ENCODE measurements at places on chromosomes 3 and 15.

GRCh38 chr3:113261626-113262303 lies 50.4 kb downstream of the BOC start:
- no peak for DNase-seq

DNA sequence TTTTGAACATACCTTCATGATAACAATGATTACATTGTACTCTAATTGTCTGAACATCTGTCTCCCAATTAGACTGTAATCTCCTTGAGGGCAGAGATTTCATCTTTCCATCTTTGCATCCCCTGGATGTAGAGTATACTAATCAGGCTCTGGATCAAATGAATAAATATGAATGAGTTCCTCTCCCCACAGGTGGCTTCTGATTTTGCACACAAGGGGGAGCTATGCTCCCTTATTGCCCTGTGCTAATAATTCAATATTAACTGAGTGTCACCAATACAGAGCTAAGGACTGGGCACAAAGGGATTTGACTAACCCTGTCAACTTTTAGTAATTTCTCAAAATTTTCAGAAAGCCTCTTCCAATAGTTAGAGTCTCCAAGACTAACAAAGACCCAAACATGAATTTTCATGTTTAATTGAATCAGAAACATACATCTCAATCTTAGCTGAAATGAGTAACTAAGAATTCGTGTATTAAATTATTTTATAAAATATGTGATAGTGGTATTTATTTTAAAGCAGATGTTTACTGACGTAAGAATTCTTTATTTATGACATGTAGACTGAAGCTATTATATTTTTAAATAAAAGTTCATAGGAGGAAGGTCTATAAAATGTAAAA lies 3.0 kb downstream of the DUOXA1 start:
- DNase-seq = no peak

GRCh38 chr3:72011485-72011884 lies 226.5 kb upstream of the PROK2 start:
- DNase-seq = no peak

DNA sequence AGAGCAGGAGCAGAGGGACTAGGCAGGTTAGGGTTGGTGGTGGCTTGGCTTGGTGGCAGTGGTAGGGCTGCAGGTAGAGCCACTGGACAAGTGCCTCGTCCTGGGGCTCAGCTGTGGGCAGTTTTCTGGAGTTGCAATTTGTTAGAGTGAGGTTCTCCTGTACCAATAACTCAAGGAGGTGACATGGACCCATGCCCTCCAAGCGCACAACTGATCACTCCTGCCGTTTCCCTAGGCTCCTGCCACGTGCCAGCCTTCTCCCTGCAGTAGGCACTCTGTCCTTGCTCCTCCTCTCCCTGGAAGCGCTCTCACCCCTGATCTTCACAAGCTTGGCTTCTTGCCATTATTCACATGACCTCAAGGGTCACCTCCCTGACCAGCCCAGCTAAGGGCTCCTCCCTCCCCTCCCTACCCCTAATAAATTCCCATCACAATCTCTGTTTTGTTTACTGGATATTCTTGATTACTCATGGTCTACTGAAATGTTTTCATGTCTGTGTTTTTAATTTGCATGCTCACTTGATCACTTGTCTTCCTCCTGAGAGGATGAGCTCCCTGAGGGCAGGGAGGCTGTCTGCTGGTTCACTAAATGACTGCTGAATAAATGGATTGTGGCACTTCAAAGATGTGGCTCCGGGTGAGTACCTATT lies 3.3 kb downstream of the WNT7A start:
- DNase-seq = no peak

DNA sequence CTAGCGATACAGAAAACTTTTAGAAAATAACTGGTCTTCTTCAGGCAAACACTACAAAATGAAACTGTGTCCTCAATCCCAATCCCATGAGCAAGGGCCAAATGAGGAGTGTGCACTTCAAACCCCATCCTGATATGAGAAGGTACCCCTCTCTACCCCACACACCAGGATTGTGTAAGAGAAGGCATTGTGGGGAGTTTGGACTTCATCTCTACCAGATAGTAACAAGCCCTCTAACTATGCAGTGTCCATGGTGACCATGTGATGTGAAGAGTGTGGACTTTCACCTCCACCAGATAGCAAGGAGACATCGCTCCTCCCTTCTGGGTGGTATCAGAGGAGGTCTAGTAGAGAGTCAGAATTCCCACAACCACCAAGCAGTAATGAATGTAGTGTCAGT lies 769.3 kb downstream of the MECOM start:
- DNase-seq = no peak

DNA sequence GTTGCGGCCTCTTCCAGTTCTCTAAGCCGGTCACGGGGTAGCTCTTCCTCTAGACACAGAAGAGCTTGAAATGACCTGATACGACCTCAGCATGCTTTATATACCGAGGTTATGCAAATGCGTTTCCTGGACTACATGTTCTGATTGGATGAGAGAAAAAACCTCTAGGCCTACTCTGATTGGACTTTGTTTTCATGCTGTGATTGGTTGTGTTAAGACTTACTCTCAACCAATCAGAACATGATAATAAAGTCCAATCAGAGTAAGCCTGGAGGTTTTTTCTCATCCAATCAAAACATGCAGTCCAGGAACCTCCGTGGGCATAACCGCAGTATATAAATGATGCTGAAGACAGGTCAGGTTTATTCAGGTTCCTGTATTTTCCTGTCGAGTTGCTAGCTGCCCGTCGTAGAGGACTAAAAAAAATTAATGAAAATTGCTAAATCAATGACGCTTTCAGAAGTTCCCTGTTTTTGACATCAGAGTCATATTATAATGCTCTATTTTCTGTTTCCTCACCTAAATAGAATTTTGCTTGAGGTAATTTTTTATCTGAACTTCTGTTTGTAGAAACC lies 177.4 kb downstream of the POTEB3 start:
- DNase-seq = no peak

GRCh38 chr3:189988322-189988721 lies 132.4 kb downstream of the P3H2 start:
- no peak for DNase-seq

GRCh38 chr15:25737218-25737643 lies 125.9 kb downstream of the ATP10A start:
- DNase-seq = no peak

DNA sequence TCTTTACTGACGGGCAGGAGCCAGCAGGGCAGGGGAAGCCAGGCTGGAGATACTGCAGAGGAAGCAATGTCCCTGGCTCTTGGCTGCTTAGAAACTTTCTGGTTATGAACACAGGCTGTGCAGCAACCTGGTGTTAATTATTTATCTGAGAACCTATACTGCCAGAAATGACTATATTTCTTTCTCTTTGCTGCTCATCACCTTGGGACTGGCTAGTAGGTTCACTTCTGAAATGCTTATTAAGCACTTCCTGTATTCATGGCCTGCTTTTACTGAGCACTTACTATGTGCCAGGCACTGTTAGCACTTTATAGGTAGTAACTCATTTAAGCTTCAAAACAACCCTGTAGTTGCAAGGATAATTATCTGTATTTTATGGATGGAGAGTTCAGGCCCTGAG lies 57.6 kb downstream of the RAB11A start:
- DNase-seq = no peak

GRCh38 chr3:171744158-171744741 lies 66.0 kb downstream of the PLD1 start:
- no peak for DNase-seq

DNA sequence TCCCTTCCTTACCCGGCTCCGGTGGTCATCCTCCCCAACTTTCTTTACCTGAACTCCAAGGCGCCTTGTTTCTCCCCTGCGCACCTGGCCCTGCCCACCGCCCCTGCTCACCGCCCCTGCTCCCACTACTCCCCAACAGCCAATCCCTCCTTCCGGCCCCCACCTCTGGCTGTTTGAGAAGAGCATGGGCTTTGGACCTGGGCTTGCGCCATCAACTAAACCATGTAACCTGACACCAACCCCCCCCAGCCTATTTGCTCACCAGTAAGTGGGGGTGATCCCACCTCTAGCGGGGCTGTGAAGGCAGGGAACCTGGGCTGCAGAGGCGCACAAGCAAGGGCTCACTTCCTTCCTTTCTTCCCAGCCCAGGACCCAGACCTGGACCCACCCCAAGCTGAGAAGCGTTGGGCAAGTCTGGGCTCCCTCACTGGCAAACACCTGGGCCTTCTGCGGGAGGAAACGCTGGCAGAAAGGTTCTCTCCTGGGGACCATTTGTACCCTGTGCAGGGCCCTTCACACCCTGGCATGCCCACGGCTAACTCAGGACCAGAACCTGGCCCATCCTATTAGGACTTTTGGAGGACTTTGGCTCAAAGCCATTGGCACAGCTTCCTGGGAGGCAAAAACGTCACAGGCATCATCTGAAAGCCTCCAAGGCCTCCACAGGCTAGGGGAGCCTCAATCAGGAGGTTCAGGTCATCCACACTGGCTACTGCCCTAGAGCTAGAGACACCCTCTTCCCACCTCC lies at the start of gene PLXNB1:
Gene PLXNB1 (minus strand): TSS at position 127 of the 748 bp plus-strand sequence. CDS start 5,475 bp downstream, outside the sequence.
- DNase-seq = no peak

DNA sequence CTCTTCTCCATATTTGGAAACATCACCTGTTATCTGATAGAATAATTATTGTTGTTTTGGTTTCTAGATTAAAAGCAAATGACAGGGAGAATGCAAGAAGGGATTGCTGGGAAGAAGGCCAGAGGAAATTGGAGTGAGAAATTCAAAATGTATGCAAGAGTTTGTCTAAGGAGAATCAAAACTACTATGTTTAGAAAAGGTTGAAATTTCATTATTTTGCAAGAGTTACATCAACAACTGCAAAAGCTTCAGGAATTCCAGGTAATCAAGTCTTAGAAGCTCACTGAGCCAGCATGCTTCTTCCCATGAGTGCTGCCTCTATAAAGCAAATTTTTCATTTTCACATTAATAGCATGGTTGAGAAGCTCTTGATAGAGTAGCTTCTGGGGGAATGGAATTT lies 177.2 kb upstream of the GBE1 start:
- no peak for DNase-seq

- DNase-seq = no peak
Observed at GRCh38 chr15:71198846-71199245, 83.6 kb downstream of the THSD4 start.

DNA sequence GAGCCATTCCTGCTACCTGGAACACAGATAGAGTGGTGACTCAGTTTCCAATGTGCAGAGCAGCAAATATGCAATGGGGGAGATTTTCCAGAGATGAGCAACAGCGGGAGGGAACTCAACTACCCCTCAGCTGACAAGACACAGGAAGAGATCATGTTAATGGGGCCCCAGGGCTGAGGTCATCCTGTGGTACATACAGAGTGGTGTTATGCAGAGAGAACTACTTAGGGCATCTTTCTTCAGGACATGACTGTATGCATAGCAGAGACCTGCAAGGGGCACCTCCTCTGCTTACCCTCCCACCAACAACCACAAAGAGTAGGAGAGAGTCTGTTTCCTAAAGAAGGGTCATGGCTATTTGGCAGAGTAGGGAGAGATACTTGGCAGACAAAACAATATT lies 6.8 kb upstream of the TBC1D5 start:
- DNase-seq = no peak

- DNase-seq = no peak
Observed at GRCh38 chr3:38564631-38565338, 68.6 kb downstream of the EXOG start.

DNA sequence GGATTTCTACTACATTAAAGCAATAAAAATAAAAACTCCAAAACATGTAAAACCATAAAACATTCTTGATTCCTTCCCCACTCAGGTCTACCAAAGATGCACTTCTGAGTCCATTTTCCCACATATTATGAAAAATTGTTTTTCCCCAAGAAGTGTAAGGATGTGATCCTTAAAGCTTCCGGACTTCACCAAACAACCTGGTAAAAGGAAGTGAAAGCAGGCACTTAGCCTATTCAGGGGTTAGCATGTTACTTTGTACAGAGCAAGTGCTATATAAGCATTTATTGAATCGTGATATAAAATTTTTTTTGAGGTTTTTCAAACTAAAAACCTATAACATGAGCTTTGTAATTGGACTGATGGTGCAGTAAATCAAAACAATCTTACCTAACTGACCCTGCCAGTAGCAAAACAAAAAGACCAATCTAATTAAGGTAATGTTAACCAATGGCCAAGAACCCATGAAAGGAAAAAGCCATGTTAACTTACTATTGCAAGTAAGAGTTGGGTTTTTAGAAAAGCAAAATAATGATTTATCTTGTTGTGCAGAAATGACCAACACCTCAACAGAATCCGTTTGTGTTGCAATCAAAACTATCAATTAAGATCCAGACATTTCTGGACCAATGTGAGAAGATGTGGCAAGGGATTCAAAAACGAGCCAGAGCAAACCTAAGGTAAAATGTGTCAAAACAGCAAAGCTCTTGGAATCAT lies 1.8 kb downstream of the SETD2 start:
- DNase-seq = no peak

GRCh38 chr3:29156086-29156715 lies 124.7 kb upstream of the RBMS3 start:
- no peak for DNase-seq

- DNase-seq = no peak
Observed at GRCh38 chr3:60917141-60917540, 334.1 kb downstream of the FHIT start.

DNA sequence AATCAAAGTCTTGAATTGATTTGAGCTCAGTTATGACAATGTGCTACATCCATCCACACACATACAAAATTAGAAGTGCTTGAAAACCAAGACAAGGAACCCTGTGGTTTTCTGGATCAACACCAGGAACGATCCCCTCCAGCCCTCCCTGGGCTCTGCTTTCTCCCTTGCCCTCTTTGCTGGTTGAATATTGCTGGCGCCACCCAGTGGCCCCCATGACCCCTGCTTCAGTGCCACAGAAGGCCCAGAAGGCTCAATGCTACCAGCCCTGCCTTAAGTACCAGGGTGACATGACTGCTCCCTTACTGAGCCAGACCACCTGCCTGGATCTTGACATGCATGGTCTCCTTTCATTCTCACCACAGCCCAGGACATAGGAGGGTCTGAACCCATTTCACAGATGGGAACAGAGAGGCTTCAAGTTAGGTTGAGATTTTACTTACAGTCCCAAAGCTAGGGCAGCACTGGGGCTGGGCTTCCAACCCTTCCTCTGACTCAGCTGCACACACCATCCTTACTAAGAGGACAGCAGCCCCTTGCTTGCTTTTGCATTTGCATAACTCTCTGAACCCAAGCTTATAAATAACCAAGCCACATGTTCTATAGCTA lies 15.0 kb downstream of the IL12A start:
- DNase-seq = peak; percentile 11

- DNase-seq = no peak
Observed at GRCh38 chr3:100230710-100231109, 30.1 kb upstream of the TBC1D23 start.

GRCh38 chr3:105459566-105460290 lies 93.0 kb downstream of the ALCAM start:
- DNase-seq = no peak

DNA sequence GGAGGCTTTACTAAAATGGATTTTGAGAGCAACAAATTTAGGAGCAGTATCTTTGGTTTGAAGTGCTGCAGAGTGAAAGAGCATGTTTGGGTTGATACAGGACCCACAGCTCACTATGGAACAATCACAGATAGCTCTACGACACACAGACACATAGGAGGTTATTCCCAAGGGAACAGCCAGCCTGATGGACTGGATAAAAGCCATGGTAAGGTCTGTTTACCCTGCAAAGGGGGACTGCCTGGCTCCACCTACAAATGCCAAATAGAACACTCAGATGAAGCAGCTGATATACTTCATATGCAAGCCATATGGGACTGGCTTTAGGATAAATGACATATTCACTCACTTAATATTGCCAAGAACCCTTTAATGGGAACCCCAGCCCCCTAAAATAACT lies 75.4 kb downstream of the CDC25A start:
- DNase-seq = no peak

All from activated CD8-positive, alpha-beta memory T cell treated with anti-CD3 and anti-CD28 coated beads for 1 hour (primary cell).